ENCODE measurements at places on chromosomes 3 and 15.

GRCh38 chr3:127700406-127700805 lies 27.7 kb downstream of the ABTB1 start:
- no peak for DNase-seq

GRCh38 chr3:104126864-104127553 lies 1239.7 kb upstream of the ALCAM start:
- no peak for DNase-seq

GRCh38 chr3:71149959-71150954 lies 433.3 kb downstream of the FOXP1 start:
- no peak for DNase-seq

- no peak for DNase-seq
Measured at GRCh38 chr3:155675094-155675493, 69.8 kb downstream of the PLCH1 start.

DNA sequence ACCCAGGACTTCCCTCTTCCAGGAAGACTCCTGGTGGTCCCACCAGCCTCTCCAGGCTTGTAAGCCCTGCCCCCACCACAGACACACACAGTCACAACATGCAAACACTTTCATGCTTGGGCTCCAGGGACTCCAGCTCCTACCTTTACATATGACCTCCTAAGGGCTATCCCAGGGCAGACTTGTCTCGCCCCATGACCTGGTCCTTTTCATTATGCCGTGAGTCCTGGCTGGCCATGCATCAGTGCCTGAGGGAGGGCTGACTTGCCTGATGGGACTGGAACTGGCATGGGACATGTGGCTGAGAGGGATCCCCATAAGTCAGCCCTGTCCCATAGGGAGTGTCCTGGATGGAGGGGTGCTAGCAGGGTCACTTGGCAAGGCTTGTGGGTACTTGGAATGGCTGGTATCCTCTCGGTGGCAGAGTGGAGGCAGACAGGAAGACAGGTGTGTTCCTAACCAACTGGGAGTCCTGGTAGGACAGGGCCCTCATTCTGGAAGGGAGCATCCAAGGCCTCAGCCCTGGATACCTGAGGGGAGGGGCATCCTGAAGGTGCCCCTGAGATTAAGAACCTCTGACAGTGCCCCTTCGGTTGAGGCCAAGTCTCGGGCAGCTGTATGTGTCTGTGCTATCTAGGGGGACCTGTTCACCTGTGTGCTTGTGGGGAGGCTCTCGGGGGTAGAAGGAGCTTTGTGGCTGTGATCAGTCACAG lies 540 bp upstream of the HHATL start:
- no peak for DNase-seq

DNA sequence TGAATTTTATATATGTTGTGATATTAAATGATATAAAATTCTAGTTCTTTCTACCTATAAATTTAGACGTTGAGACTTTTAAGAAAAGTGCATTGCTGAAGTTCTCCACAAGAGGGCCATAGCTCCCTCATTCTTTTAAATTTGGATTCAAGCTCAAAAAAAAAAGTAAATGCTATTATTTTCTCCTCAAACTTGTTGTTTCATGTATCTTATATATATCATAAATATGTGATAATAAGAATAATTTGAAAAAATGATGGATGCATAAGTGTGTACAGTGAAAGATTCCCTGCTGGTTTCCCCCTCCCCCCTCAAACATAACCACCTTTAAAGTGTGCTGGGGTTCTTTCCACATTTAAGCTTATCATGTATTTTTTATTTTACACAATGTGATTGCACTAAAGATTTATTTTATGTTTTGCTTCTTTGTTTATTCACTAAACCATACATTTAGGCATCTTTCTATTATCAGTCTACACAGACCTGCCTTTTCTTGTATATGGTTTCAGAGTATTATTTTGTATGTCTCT lies 769.4 kb upstream of the GOLIM4 start:
- peak; percentile 34 for DNase-seq

- DNase-seq, result no peak
Measured at GRCh38 chr3:24220859-24221657, 273.6 kb downstream of the THRB start.

- DNase-seq, result peak; percentile 87
Measured at GRCh38 chr15:59885832-59886231, 118.3 kb upstream of the FOXB1 start.

DNA sequence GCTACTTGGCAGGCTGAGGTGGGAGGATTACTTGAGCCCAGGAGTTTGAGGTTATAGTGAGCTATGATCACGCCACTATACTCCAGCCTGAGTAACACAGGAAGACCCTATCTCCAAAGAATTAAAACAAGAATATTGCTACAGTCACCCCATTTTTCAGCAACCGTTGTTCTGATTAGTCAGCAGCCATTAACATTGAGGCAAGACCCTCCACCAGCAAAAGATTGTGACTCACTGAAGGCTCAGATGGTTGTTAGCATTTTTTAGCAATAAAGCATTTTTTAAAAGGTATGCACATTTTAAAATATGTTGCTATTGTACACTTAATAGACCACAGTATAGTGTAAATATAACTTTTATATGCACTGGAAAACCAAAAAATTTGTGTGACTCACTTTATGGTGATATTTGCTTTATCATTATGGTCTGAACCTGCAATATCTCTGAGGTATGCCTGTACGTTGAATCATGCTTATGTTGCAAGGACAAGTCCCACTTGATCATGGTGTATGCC lies 492.6 kb downstream of the SQOR start:
- no peak for DNase-seq

- peak; percentile 75 for DNase-seq
Measured at GRCh38 chr15:96327155-96327741, 3.3 kb upstream of the NR2F2 start.

DNA sequence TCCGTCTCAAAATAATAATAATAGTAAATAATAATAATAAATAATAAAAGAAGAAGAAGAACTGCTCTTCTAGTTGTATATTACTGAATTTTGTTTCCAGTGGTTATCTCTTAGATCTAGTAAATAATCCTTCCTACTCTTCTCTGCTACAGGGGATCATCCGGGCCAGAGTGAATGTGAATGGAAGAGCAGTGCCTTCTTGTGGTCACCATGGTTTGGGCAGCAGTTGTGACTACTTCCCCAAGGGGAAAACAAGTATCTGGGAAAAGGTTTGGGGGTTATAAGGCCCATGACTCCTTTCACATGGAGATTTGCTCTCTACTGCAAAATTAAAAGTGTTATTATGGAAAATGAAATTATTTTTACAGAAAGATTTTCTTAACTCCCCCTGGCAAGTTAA lies 5.5 kb upstream of the OR5K1 start:
- no peak for DNase-seq

- no peak for DNase-seq
Measured at GRCh38 chr3:122394173-122394572, 10.2 kb downstream of the FAM162A start.

- no peak for DNase-seq
Measured at GRCh38 chr3:152299249-152299976, 30.7 kb downstream of the MBNL1 start.

DNA sequence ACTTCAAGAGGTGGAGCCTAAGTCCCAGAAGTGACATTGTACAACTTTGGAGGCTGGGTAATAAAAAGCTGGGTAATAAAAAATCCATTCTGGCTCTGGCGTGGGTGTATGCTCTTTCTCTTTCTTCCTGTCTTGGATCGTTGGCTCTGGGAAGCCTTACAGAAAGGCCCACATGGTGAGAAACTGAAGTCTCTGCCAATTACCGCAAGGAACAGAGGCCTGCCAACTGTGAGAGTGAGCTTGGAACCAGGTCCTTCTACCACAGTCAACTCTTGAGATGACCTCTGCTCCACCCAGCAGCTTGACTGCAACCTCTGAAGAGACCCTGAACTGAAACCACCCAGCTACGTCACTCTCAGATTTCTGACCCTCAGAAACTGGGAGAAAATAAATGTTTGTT lies 51.0 kb downstream of the NR2F2 start:
- DNase-seq, result no peak

- no peak for DNase-seq
Measured at GRCh38 chr3:59779260-59779659, 729.4 kb upstream of the CFAP20DC start.

- DNase-seq, result no peak
Measured at GRCh38 chr15:95292785-95293450, 1037.6 kb upstream of the NR2F2 start.

DNA sequence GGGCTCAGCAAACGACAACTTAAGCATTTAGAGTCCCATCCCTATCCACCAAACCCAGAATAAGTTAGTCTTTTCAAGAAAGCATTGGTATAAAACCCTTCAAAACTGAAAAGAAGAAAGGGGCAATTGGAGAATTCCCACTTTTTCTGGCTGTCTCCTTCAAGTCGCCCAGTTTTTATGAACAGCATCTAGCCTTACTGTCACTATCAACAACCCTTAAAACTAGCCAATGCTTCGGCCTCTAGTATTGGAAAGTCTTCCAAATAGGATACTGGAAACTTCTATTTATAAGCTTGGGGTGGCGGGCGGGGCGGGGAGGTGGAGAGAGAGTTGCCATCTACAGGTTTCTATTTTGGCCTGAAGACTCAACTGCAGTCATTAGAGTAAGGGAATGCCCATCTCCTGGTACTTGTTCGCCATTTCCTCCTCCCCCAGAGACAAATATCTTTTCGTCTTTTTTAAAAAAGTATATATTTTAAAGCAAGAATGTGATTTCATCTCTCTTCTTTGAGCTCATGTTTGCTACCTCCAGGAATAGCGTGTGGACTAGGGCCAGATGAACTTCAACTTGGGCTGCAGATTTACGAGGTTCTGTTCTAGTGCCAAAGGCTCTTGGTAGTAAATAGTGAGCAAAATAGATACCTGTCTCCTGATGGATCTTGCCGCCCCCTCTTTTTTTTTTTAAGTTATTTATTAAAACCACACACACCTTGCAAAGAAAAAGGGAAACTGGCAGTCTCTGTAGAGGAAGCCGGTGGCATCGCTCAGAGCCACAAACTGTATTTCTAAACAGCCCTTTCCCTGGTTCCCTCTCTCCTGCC lies 2.7 kb downstream of the BCL6 start:
- DNase-seq, result no peak

GRCh38 chr3:194275291-194275690 lies 75.8 kb downstream of the CPN2 start:
- DNase-seq, result no peak

GRCh38 chr3:51675201-51675611 lies 4.2 kb downstream of the TEX264 start:
- no peak for DNase-seq

DNA sequence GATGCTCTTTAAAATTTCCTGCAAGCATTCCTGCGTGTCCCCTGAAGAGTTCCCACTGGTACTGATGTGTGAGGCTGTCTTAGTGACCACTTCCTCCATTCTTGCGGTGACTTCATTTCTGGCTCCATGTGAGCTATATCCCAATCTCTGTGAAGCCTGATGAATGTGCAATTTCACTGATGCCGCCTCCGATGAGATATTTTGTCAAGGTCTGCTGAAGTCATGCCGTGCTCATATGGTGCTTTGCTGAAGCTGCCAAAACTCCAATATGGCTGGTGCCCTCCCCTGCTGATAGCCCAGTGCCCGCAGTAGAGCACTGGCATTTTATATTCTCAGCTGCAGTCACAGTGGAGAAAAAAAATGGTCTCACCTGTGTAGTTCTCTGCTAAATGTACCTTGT lies 271.5 kb downstream of the EFHB start:
- DNase-seq, result no peak

GRCh38 chr15:78109156-78109555 lies 16.8 kb downstream of the SH2D7 start:
- DNase-seq, result no peak

- DNase-seq, result no peak
Measured at GRCh38 chr15:25058080-25058785, 103.4 kb downstream of the SNRPN start.

DNA sequence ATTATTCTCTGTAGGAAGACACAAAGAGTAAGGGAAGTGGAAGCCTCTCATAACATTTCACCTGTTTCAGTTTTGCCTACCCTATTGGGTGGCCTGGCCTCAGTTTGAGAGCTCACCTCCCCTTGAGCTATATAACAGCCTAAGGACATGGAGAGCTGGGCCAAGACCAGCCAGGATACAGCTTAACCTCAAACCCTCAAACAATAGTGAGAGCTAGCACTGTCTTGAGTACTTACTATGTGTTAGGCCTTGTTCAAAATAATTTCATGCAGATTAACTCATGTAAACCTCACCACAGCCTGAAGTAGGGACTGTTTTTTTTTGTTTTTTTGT lies 15.0 kb upstream of the TBL1XR1 start:
- no peak for DNase-seq

GRCh38 chr3:4687167-4687566 lies 194.0 kb downstream of the ITPR1 start:
- DNase-seq, result no peak
